ENCODE measurements at places on chromosomes 11 and 22. TPM values are rescaled to one million over a fixed set of nuclear protein-coding genes. Genes with fewer than 3 reads are reported as not detected.

DNA sequence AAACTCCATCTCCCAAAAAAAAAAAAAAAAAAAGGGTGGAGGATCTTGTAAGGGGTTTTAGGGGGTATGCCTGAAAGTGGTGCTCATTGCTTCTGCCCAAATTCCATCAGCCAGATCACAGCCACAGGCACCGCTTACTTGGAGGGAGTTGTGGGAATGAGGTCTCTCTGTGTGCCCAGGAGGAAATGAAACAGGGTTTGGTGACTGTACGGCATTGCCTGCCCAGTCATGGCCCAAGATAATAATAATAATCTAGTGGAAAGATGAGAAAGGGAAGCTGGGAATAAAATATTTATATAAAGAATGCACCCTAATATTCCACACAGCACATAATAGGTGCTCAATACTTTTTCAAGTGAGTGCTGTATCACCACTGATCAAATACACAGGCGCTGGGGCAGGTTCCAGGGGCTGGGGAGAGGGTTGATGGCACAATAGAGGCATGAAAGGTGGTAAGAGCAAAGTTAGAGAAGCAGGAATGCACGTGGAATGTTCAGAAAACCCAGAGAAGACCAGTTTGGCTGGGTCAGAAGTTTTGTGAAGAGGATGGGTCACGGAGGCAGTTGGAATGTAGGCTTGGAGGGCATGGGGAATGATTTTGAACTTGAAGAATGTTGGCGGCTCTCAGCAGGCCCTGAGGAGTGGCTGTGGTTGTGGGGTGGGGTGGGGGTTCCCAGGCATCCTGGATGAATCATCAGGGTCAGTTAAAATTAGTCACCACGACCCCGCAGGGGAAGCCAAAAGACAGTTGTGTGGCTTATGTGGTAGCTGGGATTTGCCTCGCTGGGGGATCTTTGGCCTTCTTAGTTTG, 12.5 kb upstream of the MB start:
- DNase-seq, result peak; percentile 99

GRCh38 chr11:95487391-95487790, 256.4 kb upstream of the SESN3 start:
- peak; percentile 26 for DNase-seq

The OR5B21 gene
- total RNA-seq, result not detected

The C22orf23 gene
- total RNA-seq, result 0.54 TPM

The MAPK8IP1 gene
- total RNA-seq, result 8.1 TPM

The MS4A10 gene
- total RNA-seq, result not detected

The HEPN1 gene
- not detected for total RNA-seq

DNA sequence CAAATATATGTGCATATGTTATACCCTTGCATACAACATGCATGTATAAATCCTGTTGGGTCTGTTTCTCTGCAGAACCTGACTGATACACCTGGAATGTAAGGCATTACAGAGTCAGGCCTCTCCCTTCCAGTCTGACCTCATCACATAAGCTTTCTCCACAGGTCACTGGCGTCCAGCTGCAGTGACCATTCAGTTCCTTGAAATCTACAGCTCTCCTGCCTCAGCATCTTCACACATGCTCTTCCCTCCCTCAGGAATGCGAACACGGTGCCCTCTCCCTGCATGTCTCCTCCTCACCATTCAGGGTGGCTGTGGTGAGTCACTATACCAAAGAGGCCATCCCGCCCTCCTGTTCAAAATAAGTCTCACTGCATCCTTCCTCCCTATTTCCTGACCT, 657.8 kb upstream of the B3GAT1 start:
- no peak for DNase-seq

- no peak for DNase-seq
These were observed 19.9 kb downstream of the KDM2A start for GRCh38 chr11:67138922-67139321.

GRCh38 chr11:66068923-66069714, 953 bp upstream of the PACS1 start:
- peak; percentile 70 for DNase-seq

The CCDC89 gene
- 7.9 TPM for total RNA-seq

The PATL1 gene
- total RNA-seq, result 19.1 TPM

DNA sequence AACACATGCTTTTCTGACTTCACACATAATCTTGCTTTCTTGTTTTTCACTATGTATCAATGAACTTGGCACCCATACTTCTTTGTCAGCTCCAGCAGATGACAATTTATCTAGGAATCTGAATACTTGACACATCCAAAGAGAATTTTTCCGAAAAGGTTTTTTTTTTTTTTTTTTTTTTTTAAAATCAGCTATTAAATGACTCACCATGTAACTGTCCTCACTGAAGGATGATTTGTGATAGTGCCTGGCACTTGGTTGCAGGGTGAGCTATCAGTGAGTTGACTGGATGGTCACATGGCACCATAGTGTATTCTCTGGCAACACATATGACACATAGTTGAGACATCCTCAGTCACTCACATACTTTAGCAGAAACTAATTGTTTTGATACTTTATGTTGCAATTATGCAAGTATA, 133.4 kb upstream of the E2F8 start:
- DNase-seq, result peak; percentile 94

DNA sequence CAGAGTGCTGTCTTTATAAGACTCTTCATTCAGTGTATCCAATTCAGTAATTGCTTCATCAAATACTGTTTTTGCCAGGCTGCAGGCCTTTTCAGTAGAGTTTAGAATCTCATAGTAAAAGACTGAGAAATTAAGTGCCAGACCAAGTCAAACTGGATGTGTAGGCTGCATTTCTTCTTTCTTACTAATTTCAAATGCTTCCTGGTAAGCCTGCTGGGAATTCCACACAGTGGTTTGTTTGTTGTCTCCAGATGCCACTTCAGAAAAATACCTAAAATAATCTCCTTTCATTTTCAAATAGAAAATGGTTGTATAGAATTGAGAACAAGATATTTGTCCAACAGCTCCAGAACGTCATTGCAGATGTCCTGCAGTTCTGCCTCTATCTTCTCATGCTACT, 34.7 kb downstream of the LDHAL6A start:
- no peak for DNase-seq

DNA sequence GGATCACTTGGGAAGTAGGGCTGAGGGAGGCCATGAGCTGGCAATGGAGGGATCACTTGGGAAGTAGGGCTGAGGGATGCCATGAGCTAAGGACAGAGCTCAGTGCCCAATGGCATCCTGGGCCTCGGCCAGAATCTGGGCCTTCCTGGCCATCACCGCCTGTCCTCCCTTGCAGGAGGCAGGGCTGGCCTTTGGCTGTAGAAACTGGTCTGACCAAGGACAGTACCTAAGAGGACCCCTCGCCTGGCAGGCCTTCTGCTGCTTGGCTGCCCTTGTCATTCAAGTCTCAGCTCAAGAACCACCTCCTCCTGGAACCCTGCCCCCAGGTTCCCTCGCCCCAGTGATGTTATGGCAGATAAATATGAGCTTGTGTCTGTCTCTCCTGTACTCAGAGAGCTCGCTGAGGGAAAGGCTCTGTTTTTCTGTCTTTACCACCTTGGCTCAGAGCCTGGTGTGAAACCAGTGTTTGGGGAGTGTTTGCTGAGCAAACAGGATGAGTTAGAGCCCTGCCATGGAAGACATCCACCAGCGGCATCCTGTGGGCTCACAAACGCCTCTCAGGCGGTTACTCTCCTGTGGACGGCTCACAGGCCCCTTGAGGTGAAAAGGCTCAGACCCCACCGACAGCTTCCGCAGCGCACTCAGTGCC, 19.3 kb upstream of the RASL10A start:
- no peak for DNase-seq

GRCh38 chr11:83192606-83193245, 786 bp upstream of the ANKRD42 start:
- peak; percentile 19 for DNase-seq

DNA sequence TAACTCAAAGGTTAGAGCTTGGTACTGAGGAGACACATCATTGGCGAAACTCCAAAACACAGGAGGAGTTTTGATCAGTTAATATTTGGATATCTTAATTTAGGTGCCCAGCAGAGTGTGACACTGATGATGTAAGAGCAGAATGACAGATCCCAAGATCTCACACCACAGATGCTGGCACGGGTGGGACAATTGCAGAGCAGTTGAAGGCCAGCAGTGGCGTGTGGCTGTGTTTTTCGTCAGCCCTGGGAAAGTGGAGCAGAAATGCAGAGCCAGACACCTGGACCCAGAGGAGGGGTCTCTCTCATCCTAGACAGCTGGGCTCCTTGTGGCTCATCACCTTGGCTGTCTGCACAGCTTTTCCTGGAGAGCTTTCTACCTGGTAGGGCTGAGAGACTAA, 59.7 kb upstream of the CTTN start:
- no peak for DNase-seq

DNA sequence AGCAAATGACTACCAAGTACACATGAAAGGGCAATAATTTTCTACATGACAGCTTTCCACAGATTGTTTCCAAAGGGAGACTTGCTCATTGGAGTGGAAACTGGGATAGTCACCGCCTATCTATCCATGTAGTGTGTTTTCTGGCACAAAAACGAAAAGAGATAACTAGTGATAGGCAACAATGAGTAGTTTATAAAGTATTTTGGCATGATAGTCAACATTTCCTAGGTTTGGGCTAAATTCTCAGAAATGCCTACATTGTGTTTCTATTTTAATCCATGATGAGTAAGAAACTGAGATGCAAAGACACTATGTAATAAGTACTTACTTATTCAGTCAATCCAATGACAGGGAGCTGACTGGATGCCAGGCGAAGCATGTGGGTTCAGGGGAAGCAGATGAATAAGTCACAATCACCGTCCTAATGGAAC, 1129.1 kb downstream of the DLG2 start:
- DNase-seq, result peak; percentile 98

DNA sequence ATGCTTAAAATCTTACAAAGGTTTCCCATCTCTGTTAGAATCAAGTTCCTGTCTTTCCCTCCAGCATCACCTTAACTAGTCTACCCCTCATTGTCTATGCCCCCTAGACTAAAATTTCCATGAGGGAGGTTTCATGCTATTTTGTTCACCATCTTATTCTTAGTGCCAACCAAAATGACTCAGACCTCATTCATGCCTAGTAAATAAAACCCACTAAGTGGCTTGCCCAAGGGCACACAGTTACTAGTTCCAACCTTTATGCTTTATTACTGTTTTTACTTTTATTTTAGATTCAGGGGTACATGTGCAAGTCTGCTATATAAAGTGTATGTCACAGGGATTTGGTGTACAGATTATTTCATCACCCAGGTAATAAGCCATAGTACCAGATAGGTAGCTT, 469.1 kb upstream of the FAT3 start:
- DNase-seq, result no peak

Data from fibroblast of the aortic adventitia (primary cell).